ENCODE measurements at places on chromosomes 1 and 21.

DNA sequence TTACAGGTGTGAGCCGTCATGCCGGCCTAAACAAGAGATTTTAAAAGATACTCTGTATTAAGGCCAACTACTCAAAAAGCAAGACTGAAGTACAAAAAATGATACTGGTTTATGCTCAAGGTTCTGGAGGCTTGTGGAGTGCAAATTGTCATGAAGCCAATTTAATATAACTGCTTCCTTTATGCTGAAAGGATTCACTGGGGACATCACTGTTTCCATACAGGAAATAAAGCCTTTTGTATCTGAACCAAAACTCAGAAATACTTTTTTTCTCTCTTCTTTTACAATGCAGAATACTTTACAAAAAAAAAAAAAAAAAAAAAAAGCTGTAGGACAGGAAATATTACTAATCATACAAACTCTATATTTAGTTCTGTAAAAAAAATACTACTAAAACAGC lies 55.5 kb upstream of the CNN3 start:
- no peak for DNase-seq

- DNase-seq, result no peak
Observed at GRCh38 chr1:89547563-89548116, 23.0 kb downstream of the LRRC8B start.

DNA sequence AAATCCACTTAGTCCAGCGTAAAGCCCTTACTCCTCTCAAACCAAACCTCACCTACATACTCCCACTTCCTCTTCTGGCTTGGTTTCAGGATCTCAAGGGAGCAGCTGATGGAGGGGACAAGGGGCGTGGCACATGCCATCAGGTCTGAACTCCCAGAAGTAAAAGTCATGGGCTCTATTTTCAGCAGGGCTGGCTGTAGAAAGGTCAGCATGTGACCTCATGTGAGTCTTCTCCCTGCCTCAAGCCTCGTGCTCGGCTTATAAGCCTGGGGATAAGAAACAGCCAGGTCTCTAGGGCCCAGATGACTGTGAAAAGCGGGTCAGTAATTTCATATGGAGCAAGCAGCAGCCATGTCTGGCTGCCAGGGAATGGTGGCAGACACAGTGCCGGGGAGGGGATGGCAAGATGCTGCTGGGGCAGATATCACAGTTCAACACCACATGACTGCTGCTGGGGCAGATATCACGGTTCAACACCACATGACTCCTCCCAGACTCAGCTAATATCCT lies 227.9 kb downstream of the KCNH1 start:
- DNase-seq, result no peak

- DNase-seq, result no peak
Observed at GRCh38 chr1:25815208-25816111, 4.3 kb upstream of the MTFR1L start.

GRCh38 chr1:222948079-222948478 lies 133.2 kb downstream of the DISP1 start:
- DNase-seq, result no peak

Measured in stimulated activated CD4-positive, alpha-beta T cell treated with anti-CD3 and anti-CD28 coated beads, Interleukin-1b, Interleukin-23, amount 100 ng/mL, for 4 hours (primary cell).